ENCODE measurements at places on chromosomes 1 and 21.

DNA sequence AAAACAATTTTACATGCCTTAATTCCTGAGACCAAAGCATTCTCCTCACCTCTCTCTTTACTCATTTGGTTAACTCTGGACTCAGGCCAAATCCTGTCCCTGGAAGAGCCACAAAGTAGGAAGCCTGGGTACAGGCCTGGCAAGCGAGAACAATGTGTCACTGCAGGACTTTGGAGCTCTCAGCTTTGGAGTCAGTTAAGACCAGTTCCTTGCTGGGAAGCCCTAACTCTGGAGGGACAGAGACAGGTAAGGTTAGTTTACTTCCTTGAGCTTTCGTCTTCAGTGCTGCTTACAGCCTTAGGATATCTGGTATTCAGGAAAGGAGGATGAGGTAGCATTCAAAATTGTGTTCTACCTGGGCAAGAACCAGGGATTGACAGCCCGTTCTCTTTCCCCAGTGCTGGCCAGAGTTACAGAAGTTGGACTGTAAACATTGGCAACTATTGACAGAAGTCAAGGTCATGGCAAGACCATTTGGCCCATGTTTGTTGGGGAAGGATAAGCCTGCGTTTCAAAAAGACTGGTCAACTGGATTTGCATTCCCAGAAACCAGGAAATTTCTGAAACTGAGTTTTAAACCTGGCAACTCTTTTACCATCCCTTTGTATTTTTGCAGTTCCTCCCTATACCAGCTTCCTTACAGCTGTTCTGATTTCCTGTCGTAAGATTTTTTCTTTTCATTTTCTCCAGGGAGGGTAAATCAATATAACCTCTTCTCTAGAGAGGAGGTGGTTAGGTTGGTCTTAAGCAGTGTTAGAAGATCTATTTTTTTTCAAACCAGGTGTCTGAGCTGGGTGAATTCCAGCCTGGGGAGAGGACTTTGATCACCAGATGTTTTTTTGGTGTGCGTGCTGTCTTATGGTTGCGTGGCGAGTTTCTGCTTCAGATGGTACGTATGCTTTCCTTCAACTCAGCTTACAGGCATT lies at the start of gene C4BPB:
Gene C4BPB, plus strand, starts transcription at position 160 of the 926 bp plus-strand sequence. Its CDS starts 672 bp downstream, at position 832.
- peak; percentile 45 for DNase-seq

GRCh38 chr1:116966791-116967190 lies 34.8 kb upstream of the CD101 start:
- DNase-seq: no peak

- no peak for DNase-seq
Measured at GRCh38 chr1:69589799-69590198, 22.1 kb downstream of the LRRC7 start.

GRCh38 chr1:219317762-219318353 lies 144.2 kb downstream of the LYPLAL1 start:
- DNase-seq: no peak

GRCh38 chr1:201904579-201904978 lies 15.9 kb downstream of the SHISA4 start:
- no peak for DNase-seq

- peak; percentile 88 for DNase-seq
Measured at GRCh38 chr21:43975469-43976098, 36.5 kb upstream of the TRAPPC10 start.

GRCh38 chr1:193952778-193953374 lies 766.5 kb upstream of the B3GALT2 start:
- no peak for DNase-seq

GRCh38 chr1:108560189-108560873 lies 431 bp downstream of the EEIG2 start:
- peak; percentile 46 for DNase-seq

DNA sequence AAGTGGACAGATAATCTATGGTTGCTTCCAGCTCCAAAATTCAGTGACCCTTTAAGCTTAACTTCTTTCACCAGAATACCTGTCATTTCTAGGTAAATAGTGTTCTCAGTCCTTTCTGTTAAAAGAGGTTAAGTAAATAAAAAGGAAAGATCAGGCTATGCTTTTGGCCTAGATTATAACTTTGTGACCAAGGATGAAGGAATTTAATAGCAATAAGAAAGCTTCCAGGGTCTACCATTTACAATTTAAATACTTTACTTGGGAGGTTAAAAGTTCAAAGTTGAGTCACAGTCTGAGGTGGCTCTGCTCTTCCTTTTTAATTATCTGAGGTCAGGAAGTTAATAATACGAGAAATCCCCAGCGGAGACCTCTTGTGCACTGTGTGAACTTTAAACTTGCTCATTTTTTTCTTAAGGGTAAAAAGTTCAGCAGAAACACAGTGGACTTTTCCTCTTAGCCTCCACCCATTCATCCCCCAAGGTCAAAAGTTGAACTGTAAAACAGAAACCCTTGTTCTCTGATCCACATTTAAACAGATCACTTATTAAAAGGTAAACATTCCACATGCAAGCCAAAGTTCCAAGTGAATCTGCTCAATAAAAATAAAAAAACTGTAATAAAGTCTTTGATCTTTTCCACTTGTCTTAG lies 187.1 kb downstream of the NRIP1 start:
- no peak for DNase-seq

DNA sequence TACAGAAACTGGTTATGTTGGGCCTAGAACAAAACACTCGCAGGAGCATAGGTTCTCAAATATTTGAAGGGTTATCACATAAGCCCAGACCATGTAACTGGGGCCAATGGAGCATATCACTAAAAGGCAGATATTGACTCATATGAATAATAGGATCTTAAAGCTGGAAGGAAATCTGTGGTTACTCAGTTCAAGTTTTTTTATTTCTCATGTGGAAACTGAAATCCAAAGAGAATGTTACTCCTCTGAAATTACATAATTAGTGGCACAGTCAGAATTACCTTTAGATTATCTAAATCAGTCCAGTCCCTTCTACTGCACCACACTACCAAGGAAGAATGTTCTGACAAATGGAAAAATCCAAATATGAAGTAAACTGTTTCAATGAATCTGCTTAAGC lies 12.0 kb downstream of the SLAMF8 start:
- DNase-seq: no peak

- no peak for DNase-seq
Measured at GRCh38 chr1:183537405-183537804, 52.9 kb downstream of the NCF2 start.

DNA sequence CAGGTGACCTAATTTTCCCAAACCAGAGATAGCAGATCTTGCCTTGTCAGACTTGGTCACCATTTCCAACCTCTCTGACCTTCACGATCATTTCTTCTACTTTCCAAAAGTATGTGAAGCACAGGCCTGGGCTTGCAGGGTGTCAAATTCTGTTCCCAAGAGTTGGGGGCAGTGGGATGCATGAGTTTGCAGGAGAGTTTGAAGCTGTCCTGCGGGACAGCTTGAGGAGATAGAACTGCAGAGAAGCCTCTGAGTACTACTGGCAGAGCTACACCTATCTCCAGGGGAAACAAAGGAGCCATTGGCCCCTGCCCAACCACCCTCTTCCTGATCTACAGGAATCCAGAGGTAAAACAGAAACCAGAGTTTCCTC lies 11.3 kb downstream of the TXNIP start:
- DNase-seq: no peak

DNA sequence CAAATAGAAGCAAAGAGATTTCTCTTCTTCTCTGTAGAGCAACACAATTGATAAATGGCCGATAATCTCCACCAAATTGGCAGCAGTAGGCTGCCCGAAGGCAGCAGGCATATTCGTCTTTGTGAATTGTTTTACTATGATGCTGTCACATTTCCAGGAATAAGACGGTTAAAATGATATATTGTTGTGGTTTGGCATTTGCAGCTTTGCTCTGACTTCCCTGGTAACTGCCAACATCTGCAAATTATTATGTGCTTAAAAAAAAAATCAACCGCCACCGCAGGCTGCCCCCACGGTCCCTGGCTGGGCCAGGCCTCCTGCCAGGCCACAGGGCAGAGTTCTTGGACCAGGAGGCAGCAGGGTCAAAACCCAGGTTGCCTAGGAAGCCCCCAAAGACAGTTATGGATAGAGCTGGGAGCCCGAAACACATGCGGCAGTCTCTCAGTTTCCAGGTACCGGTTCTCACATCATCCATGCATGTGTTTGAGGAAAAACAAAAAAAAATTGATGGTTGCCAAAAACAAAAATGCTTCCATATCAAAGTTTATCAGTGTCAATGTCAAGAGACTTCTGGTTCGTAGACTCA lies 179.3 kb downstream of the ETS2 start:
- DNase-seq: no peak

- no peak for DNase-seq
Measured at GRCh38 chr21:31874812-31875212, 2.0 kb downstream of the HUNK start.

- no peak for DNase-seq
Measured at GRCh38 chr1:22530715-22531114, 32.6 kb upstream of the EPHA8 start.

Measured in activated CD8-positive, alpha-beta T cell treated with anti-CD3 and anti-CD28 coated beads, Interleukin-2, amount 10 ng/mL, durations not matched to agents 7 days and 5 days (primary cell).